ENCODE measurements at places on chromosomes 5 and 9.

DNA sequence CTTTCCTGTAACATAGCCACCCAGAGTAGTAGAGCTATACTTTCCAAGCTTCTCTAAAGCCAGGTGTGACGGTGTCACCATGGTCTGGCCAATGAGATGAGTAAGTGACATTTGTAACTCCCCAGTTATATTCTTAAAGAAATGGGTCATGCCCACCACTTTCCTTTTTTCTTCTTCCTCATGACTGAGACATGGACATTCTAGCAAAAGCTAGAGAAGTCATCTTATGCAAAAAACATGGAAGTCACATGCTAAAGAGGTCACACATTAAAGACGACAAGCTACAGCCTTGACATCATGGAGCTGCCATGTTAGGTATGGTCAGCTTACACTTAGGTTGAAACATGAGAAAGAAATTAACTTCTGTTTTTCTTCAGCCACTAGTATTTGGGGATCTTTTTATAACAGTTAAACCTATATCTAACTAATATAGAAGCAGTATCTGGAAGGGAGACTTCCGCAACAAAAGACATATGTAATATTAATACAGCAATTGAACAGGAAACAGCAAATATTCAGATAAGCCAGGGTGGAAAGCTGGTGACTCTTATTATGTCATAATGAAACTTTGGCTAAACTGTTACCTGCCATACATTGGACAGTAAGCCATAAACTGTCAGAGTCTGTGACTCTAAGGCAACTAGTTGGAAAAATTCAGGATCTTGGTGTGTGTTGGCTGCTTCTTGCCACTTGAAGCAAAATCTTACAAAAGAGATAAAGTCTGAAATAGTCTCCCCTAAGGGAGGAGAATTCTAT, 54.7 kb upstream of the SNX2 start:
- DNase-seq: no peak

GRCh38 chr9:76891874-76892273, 14.0 kb downstream of the PRUNE2 start:
- DNase-seq: no peak

DNA sequence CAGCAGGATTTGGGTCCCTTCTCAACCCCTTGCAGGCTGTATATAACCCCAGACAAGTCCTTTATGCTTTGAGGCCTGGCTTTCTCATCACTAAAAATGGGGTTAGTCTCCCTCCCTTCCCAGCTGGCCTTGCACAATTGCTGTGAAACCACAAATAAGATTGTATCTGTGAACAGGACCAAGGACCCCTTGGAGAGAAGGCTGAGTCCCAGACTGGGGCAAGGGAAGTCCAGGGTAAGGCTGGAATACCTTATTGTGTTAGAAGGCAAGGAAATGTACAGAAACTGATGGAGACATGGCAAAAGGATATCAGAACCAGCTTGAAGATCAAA, 11.4 kb downstream of the MACROH2A1 start:
- no peak for DNase-seq

- no peak for DNase-seq
These were observed 418.3 kb downstream of the HCN1 start for GRCh38 chr5:45277860-45278259.

DNA sequence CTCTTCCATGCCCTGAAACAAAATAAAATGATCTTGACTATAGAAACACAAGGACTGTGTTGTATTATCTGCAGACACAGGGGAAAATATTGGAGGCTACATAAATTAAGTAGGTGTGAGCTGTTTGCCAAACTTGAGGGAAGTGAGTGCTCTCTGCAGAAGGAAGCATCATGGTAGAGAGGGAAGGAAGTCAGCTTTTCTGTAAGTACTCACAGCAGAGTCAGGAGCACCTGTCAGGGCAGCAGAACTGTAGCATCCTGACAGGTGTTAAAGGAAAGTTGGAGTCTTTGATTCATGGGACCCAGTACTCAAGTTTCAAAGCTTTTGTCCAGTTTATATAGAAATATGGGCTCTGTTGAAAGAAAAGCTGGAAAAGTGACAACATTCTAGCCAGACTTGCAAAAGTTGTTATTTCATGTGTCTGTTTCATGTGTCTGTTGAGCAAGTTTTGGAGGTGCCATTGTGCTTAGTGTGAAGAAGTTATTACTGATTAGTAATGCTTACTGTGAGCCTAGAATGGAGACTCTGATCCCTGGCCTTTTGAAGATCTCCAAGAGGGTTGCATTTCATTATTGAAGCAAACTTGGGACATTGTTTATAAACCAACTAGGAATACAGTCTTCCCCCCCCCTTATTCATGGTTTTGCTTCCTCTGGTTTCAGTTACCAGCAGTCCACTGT, 194.7 kb downstream of the SPATA31D1 start:
- no peak for DNase-seq

GRCh38 chr9:120904978-120905301, 21.7 kb downstream of the TRAF1 start:
- DNase-seq: no peak

GRCh38 chr5:1548702-1549474, 25.1 kb upstream of the LPCAT1 start:
- DNase-seq: no peak

GRCh38 chr9:85943757-85944430, 2.9 kb downstream of the NAA35 start:
- DNase-seq: no peak

DNA sequence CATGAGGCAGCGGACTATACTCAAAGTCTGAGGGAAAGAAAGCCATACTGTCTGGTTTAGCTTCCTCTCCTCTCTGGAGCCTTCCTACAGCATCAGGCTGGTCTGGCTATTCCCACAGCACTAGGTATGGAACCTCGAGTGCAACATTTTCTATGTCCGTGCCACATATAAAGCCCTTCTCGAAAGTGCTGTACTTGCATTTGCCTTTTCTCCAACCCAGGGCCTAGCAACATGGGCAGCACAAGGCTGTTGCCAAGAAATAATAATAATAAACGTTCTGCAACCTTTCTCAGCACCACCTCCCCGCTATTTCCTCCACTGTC, 804 bp downstream of the MED10 start:
- DNase-seq: no peak

GRCh38 chr9:17556935-17557334, 21.9 kb upstream of the SH3GL2 start:
- DNase-seq: no peak

- DNase-seq: no peak
These were observed 316.4 kb upstream of the GRIN3A start for GRCh38 chr9:102054811-102055210.

DNA sequence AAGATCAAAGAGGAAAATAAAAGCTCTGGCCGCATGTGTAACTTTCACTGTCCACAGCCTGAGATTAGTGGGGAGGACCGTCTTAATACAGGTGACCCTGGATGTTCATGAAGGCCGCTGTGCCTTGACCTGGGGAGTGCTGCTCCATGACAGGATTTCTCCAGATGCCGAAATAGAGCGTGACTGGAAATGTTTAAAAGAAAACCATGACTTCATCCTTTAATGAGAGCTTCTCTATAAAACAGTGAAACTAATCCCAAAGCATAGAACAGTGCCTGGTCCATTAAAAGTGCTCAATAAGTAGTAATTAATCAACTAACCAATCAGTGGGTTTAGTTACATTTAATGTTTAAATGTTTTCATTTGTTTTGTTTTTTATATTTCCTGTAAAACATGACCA, 62.7 kb downstream of the ERAP1 start:
- DNase-seq: no peak

DNA sequence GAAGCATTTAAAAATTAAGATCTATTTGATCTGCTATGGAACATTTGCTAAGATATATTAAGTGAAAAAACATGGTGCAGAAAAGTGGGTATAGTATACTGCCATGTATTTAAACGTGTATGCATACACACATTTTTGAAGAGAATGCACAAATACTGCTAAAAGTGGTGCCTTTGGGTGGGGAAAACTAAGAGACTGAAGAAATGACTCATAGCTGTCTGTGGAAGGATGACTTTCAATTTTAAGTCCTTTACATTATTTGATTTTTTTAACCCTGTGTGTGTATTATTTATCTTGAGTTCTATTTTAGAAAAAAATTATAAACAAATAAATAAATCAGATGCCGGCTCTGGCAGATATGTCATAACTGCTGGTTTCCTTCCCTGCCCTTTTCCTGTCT, 120.7 kb upstream of the SLIT3 start:
- DNase-seq: no peak

DNA sequence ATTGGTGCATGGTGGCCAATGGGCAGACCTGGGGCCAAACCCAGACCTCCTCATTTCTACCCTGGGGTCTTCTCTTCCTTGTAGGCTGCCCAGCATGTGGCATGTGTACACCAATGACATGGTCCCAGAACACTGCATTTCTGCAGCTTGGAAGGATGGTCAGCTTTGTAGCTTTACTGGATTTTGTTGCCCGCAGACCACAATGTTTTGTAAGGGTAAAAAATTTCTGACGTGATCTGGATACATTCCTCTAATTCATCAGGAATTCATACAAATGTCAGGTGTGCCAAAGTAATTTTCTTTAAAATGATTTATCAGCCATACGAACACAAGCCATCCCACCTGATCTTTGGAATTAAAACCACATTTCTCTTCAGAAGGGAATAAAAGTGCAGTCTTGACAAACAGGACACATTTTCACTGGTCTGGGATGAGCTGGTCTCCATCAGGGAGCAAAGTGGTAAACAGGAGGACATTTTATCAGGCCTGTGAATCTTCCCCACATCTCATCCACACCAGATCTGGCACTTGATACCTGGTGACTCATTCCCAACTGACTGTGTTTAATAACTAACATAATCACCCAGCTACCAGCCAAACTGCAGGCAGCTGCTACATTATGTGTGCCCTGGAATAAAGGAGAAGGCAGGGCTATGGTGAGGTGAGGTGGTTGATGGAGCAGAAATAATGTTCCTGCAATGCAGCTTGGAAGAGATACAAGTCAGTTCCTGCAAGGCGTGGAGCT, 103.9 kb downstream of the SPOCK1 start:
- DNase-seq: no peak

- DNase-seq: no peak
These were observed 629.3 kb upstream of the RGMB start for GRCh38 chr5:98144116-98144515.

DNA sequence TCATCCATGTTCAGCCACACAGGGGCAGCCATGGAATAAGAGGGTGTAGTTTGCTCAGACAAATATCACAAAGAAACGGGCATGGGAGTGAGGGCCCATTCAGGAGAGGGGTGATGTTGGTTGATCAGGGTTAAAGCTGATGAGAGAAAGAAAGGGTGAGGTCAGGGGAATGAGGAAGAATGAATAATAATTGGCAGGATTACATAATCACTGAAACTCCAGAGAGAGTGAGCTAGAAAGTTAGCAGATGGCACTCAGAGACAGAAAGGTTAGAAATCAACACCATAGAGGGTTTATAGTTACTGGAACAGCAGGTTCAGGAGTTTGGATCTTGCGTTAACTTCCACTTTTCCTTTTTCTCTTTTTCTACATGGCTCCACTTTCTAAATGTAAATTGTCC, 113.9 kb downstream of the TAF11L14 start:
- no peak for DNase-seq

DNA sequence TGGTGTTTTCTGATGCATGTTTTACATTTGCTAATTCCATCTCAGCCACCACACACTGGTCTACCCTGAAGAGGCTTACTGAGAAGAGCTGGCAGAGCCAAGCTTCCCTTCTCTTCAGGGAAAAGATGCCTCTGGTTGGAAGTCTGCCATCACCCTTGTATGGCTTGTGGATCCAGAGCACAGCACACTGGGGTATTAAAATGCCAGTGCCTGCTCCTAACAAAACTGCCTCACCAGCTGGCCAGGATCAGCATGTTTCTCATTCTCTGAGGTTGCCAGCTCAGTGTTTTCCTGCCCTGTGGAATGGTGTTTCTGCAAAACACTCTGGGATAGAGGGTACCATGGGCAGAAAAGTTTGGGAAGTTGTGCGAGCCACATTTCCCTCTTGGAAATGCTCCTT, 31.6 kb upstream of the ZNF618 start:
- peak; percentile 26 for DNase-seq

DNA sequence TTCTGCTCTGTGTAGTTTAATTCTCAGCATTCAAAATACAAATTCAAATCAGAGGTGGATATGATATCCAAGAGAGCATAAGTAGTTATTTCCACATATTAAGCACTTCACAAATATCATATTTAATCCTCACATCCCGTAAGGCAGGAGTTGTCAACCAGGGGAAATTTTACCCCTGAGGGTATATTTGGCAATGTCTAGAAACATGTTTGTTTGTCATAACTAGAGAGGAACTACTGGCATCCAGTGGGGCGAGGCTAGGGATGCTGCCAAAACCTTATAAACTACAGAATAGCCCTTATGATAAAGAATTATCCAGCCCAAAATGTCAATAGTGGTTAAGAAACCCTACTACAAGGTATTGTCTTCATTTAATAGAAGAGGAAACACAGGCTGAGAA, 619.4 kb downstream of the SLCO4C1 start:
- no peak for DNase-seq

GRCh38 chr9:34994900-34995669, 5.5 kb downstream of the DNAJB5 start:
- no peak for DNase-seq

DNA sequence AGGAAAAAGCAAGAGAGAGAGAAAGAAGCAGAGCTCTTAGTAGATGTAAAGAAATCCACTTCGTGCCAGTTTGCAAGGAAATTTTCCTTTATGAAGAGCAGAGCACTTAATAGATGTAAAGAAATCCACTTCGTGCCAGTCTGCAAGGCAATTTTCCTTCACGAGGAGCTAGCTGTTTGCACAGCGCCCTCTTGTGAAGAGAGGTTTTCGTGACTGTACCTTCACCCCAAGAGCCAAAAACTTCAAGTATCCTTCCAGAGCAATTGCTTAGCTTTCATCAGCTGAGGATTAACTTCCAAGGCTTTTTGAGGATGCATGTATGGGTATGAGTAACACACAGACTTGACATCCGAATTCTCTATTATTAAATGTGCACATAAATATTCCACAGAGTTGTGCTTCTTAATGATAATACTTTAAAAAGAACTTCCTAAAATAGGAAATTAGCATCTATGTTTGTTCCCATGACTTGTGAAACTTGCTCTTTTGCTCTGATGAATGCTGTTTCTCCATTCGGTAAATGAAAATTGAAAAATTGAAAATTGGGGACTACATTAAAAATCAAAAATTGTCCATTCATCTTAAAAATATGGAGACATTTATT, 525.6 kb downstream of the PDE4D start:
- DNase-seq: peak; percentile 72

DNA sequence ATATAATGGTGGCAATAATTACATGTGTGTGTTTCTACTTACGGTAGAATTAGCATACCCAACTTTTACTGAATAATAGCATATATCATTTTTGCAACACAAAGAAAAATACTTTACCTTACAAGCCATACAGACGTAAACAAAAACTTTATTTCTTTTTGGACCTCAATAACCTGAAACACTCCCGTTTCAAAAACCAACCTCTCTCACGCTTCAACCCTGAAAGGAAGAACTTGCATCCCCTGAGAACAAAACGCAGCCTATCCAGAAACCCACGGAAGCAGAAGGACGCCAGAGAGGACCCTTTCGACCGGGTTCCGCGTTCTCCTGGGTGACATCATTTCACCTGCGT, at the start of gene RNF38:
RNF38 (minus strand) TSS at position 290 of the 352 bp plus-strand sequence; CDS start at position 129, 161 bp downstream.
- DNase-seq: no peak

GRCh38 chr9:124308606-124309491, 51.1 kb downstream of the NEK6 start:
- DNase-seq: no peak

- no peak for DNase-seq
These were observed 235.0 kb upstream of the VLDLR start for GRCh38 chr9:2386566-2386965.

Data from femur (tissue), 1 donor.